Mucosa of gallbladder (tissue), 1 donor: ENCODE measurements at places on chromosomes 6 and 20. TPM values are rescaled to one million over a fixed set of nuclear protein-coding genes. Genes with fewer than 3 reads are reported as not detected.

The POLR3F gene
- total RNA-seq: 6.2 TPM

DNA sequence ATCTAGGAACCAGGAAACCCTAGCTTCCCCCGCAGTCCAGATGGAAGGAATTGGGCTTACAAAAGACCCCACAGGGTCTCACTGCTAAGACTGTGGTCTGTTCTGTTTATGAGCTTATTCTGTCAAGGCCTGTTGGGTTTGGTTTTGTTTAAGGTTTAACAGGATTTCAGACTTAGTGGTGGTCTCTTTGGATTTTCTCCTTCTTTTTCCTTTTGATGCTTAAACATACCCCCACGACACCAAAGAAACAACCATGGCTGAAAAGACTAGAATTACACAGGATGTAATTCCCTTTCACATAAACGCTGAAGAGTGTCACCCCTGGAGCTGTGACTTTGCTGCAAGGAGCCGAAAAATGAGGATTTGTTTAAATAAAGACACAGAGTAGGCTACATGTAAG lies 408.6 kb downstream of the PREX1 start:
- no peak for DNase-seq

DNA sequence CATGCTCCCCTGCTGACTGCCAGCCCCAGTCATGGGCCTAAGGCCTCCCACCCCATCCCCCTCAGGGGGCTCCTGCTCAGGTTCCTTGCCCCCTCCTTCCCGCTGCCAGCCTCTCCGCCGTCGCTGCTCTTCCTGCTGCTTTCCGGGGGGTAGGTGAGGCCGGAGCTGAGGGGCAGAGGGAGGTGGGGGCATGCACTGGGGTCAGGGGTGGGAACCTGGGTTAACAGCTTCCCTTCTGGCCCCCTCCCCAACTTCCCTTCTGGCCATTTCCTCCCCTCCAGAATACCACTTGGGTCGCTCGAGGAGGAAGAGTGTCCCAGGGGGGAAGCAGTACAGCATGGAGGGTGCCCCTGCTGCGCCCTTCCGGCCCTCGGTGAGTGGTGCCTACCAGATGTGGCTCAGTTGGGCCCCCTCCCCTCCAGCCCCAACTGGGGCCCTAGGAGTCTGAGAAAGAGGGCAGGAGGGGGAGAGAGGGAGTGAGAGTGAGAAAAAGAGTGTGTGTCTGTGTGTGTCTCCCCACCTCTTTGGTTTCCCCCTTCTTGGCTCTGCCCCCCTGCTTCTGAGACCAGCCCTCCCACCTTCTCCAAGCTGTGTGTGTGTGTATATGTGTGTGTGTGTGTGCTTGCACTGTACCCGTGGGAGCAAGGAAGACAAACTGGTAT lies 12.1 kb downstream of the SYNGAP1 start:
- no peak for DNase-seq

The MRAP2 gene
- total RNA-seq: 1.9 TPM

- peak; percentile 35 for DNase-seq
These were observed 15.5 kb upstream of the CLDN20 start for GRCh38 chr6:155248008-155249001.

The HLA-DMB gene
- 43.2 TPM for total RNA-seq

DNA sequence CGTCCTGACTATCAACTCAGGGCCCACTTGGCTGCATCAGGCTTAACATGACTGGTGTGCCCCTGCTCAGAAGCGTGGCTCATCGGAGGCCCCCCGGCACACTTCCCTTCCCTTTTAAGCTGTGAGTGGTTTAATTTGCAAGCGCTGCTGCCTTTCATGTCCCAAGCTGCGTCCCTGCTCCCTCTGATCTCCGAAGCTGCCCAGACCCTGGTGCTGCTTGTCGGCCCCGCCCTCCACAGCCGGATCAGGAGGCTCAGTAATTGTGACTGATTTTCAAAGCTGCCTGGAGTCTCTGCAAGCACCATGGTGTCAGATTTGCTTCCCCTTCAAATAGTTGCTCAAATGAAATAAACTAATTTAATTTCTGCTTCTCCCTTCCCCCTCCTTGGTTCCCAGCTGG lies 71.1 kb downstream of the CDH22 start:
- no peak for DNase-seq

GRCh38 chr6:5271926-5272325 lies 10.6 kb downstream of the FARS2 start:
- no peak for DNase-seq
